ENCODE measurements at places on chromosomes 6 and 20.

- DNase-seq: no peak
Observed at GRCh38 chr6:150093397-150093796, 24.5 kb upstream of the ULBP3 start.

GRCh38 chr20:10562899-10563298 lies 110.9 kb downstream of the JAG1 start:
- DNase-seq: no peak

- peak; percentile 10 for DNase-seq
Observed at GRCh38 chr20:32941155-32941885, 62.9 kb downstream of the SUN5 start.

GRCh38 chr6:168713839-168714238 lies 272.9 kb downstream of the SMOC2 start:
- no peak for DNase-seq

GRCh38 chr6:83430611-83431544 lies at the start of gene ME1:
Gene ME1 (minus strand): TSS chr6:83431051. CDS start chr6:83430954, 97 bp downstream.
- peak; percentile 65 for DNase-seq

DNA sequence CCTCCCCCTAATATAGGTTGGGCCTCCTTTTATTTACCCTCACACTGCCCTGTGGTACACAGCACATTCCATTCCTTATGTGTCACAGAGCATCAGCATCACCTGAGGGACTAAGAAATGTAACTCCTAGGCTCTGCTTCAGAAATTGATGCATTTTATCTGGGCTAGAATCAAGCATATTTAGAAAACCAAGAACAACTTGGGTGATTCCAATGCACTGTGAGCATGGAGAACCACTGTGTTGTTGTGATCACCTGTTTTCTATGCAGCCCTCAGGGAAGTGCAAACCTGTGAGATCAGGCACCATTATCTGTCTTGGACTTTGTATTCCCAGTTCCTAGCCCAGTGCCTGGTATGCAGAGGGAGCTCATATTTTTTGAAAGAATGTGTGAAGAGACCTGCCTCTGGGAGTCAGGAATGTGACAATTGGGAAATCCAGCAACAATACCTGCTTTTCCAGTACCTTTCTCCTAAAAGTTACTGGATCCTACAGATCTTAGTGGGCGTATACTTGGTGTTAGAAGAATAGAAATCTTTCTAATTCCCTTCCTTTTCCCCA lies 7.0 kb downstream of the KAT14 start:
- no peak for DNase-seq

DNA sequence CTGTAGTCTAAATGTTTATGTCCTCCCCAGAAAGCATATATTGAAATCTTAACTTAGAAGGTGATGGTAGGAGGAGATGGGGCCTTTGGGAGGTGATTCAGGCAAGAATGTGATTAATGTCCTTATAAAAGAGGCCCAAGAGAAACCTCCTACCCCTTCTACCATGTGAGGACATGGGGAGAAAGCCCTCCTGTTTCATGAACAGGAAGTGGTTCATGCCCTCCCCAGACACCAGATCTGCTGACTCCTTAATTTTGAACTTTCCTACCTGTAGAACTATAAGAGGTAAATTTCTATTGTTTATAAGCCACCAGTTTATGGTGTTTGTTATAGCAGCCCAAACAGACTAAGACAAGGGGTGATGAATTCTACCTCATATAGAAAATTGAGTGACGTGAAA lies 8.7 kb upstream of the ECT2L start:
- DNase-seq: no peak

DNA sequence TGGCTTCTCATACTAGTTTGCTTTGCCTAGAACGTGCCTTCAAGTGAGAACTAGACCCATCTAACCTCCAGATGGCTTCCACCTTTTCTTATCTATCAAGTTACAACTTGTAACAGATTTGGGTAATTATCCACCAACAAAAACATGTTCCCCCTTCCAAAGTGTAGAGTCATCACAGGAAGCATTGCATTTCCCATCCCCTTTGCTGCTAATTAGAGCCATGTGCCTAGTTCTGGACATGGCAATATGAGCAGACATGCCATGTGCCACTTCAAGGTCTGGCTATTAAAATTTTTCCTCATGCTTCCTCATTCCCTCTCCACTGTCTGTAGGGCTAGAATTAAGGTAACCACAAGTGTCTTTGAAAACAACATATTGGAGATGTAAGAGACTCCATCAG lies 814.4 kb downstream of the TENT5A start:
- no peak for DNase-seq

GRCh38 chr6:29227235-29227634 lies 56.5 kb downstream of the OR2J2 start:
- DNase-seq: no peak

GRCh38 chr20:56690531-56691175 lies 61.5 kb downstream of the TFAP2C start:
- DNase-seq: no peak

DNA sequence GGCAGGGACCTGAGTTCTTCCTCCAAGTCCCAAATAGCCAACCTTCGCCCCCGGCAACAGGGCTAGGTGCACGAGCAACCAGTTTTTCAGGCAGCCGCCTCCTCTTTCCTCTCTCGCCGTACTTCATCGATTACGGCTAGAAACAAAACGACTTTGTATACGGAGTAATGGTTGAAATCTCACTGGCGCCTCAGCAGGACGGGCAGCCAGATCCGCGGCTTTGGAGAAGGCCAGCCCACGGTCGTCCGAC lies 333 bp upstream of the SMIM13 start:
- no peak for DNase-seq

GRCh38 chr20:50518270-50518721 lies 8.1 kb downstream of the PTPN1 start:
- DNase-seq: no peak

- DNase-seq: no peak
Observed at GRCh38 chr6:136782021-136782770, 10.1 kb downstream of the MAP3K5 start.

DNA sequence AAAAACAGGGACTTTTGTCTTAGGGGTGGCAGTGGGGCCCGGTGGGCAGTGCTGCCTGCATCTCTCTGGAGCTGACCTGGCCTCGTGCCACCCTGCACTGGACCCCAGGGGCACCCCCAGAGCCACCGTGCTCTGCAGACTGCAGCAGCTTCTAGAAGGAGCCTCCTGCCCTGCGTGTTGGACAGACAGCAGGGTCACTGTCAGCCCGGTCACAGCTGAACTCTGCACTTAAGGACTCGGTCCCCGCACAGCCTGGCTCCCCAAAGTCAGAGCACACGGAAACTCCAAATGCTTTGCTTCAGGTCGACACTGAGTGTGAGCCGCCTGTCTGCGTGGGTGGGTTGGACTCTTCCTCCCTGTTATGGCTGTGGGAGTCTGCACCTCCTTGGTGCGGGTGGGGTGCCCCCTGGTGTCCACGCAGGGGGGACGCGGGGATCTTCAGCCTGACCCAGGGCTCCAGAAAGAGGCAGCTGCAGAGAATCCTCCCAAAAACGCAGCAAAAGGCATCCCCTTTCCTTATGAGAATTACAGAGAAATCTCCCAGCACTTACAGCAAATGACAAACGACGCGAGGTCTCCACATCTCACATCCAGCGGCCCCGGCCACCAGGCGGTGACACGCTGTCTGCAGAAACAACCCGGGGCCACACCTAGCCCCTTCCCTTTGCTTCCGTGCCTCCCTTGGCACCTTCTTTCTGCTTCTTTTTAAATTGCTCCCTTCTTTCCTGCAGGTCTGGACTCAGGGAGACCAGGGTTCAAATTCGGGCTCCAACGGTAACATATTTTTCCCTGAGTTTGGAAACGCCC lies 36.3 kb upstream of the DACT2 start:
- no peak for DNase-seq

GRCh38 chr6:4403023-4403752 lies 267.8 kb upstream of the ECI2 start:
- no peak for DNase-seq

- DNase-seq: no peak
Observed at GRCh38 chr6:125175466-125176048, 22.0 kb downstream of the TPD52L1 start.

GRCh38 chr20:53124803-53125202 lies 152.6 kb downstream of the TSHZ2 start:
- no peak for DNase-seq

DNA sequence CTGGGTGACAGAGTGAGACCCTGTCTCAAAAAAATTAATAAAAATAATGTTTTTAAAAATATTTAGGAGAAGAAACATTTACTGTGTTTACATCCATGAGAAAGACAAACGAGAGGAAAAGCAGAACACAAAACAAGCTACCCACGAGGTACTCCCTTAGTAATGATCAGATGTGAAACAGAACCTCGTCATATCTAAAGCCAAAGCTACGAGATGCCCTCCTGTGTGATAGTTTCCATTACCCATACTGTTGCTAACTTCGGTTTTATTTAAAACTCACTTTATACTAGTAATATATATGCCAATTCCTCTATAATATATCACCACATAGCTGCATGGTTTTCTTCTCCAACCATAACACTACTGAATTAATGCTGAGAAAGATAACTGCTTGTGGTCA lies 21.1 kb downstream of the SUMO4 start:
- DNase-seq: no peak

DNA sequence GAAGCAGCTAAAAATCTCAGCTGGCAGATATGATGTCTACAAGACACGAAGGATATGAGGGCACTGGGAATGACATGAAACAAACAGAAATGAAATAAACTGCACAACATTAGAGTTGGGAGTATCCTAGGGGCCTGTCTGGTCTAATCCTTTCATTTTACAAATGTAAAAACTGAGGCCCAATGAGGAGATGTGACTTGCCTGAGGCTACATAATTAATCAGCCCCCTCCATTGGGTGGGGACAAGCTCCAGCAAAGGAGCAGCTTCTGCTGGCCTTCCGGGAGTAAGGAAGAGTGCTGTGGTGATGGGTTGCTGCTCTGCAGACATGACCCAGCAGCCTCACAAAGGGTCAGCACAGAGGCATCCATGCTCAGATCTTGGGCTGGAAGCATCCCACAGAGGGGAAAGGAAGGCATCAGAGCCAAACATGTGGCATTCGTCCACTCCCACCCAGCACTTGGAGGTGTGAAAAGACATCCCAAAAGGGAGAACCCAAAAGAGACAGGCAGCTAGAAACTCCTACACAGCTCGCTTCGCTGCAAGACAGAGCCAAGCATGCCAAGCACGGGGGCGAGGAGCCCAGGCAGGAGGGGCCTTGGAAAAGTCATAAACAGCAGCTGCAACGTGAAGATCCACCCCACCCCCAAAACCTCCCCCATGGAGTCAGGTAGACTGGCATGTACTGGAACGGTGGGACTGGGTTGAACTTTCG lies 183.7 kb downstream of the UNC5CL start:
- DNase-seq: no peak

Measured in AG09319 (cell line).